ENCODE measurements at places on chromosomes 6 and 20.

DNA sequence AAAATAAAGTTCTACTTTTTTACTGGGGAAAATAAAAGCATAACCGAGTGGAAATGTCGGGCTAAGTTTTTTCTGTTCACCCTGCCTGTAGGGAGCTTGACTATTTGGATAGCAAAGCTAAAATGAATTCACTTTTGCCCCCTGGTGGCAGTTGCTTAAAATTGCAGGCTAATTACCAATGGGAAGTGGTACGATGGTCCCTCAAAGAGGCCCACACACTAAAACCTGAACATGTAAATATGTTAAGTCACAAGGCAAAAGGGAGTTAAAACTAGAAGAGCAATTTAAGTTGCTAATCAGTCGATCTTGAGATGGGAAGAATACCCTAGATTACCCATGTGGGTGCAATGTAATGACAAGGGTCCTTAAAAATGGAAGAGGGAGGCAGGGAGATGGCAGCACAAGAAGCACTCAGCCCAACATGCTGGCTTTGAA, 916 bp upstream of the SUN5 start:
- H3K27ac ChIP-seq = no peak overlapping the region
- no peaks in the 10 kb centered on the region for H3K36me3 ChIP-seq
- H3K27me3 ChIP-seq = peaks cover 6% of the 10 kb centered on the region

DNA sequence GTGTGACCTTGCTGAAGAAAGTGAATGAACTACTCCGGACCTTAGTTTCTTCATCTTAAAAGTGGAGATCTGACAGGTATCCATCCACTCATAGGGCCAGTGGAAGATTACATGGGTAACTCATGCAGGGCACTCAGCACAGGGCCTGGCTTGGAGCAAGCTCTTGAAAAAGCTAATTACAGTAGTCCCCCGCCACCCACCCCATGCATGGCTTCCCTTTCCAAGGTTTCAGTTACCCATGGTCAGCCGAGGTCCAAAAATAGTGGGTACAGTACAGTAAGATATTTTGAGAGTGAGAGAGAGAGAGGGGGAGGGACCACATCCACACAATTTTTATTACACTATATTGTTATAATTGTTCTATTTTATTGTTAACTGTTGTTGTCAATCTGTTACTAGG, 7.1 kb upstream of the PMEPA1 start:
- H3K4me3 ChIP-seq = no peak overlapping the region
- peaks cover 10% of the 10 kb centered on the region for H3K4me1 ChIP-seq
- peaks cover 58% of the 10 kb centered on the region for H3K27me3 ChIP-seq
- no peak overlapping the region for H3K27ac ChIP-seq
- no peaks in the 10 kb centered on the region for H3K36me3 ChIP-seq

- H3K36me3 ChIP-seq = no peaks in the 10 kb centered on the region
- no peak overlapping the region for H3K4me3 ChIP-seq
- no peak overlapping the region for H3K27ac ChIP-seq
- no peak for DNase-seq
- peaks cover 11% of the 10 kb centered on the region for H3K27me3 ChIP-seq
- no peaks in the 10 kb centered on the region for H3K4me1 ChIP-seq
These were observed 239.8 kb upstream of the SULF2 start for GRCh38 chr20:48025051-48025515.

- H3K4me1 ChIP-seq = peaks cover 38% of the 10 kb centered on the region
- H3K4me3 ChIP-seq = no peak overlapping the region
- no peak overlapping the region for H3K27ac ChIP-seq
- no peak for DNase-seq
- no peaks in the 10 kb centered on the region for H3K36me3 ChIP-seq
These were observed 4.5 kb upstream of the DDR1 start for GRCh38 chr6:30879684-30880427.

GRCh38 chr6:112372226-112372806, 25.2 kb downstream of the RFPL4B start:
- DNase-seq = no peak
- peaks cover 9% of the 10 kb centered on the region for H3K27me3 ChIP-seq
- H3K27ac ChIP-seq = no peak overlapping the region
- no peaks in the 10 kb centered on the region for H3K4me1 ChIP-seq

GRCh38 chr6:99219788-99220187, 129.7 kb downstream of the FAXC start:
- no peak for DNase-seq
- H3K27me3 ChIP-seq = peaks cover 11% of the 10 kb centered on the region
- no peaks in the 10 kb centered on the region for H3K36me3 ChIP-seq

All from activated naive CD4-positive, alpha-beta T cell treated with anti-CD3 and anti-CD28 coated beads, Interleukin-2, amount 10 ng/mL, durations not matched to agents 7 days and 5 days (primary cell).